ENCODE measurements at places on chromosomes 2 and 18.

GRCh38 chr2:174827371-174828369 is 63.4 kb upstream of the CHRNA1 start:
- DNase-seq: no peak

- no peak for DNase-seq
Observed at GRCh38 chr2:140344838-140345237, 1564.6 kb upstream of the NXPH2 start.

- DNase-seq: no peak
Observed at GRCh38 chr2:181992776-181993175, 7.1 kb downstream of the PPP1R1C start.

DNA sequence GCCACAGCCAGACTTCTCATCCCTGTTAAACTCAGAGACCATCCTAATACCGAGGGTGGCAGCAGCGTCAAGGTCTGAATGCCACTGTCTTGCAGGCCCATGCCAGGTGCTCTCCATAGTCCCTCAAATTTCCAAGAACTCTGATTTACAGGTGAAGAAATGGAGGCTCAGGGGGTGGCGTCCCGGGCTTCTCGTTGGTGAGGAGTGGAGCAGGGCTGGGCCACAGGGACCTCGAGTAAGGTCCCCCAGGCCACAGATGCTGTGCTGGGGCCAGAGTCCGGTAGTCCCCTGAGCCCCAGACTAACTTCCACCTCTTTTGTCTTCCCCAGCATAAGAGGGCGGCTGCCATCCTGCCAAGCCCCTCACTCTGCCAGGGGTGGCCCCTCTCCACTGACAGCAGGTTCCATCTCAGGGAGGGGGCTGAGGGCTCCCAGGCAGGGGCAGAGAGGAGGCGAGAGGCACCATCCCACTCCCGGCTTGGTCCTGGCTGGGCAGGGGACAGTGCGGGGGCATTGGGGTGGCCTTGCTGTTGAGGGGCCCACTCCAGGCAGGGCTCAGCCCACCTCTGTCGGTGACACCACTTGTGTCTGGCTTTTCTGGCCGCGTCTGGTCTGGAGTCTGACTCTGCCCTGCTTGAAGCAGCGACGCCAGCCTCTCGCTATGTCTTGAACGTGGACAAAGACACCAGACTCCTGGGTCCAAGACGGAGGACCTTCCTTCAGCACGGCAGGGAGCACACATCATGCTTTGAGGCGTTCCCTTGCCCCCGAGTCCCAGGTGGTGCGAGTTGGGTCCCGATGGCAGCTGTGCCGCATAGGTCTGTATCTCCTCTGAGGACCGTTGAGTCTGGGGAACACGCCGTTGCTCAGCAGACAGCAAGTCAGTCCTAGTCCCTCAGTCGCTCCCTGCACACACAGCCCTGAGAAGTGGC is 15.9 kb upstream of the KLHL30 start:
- no peak for DNase-seq

DNA sequence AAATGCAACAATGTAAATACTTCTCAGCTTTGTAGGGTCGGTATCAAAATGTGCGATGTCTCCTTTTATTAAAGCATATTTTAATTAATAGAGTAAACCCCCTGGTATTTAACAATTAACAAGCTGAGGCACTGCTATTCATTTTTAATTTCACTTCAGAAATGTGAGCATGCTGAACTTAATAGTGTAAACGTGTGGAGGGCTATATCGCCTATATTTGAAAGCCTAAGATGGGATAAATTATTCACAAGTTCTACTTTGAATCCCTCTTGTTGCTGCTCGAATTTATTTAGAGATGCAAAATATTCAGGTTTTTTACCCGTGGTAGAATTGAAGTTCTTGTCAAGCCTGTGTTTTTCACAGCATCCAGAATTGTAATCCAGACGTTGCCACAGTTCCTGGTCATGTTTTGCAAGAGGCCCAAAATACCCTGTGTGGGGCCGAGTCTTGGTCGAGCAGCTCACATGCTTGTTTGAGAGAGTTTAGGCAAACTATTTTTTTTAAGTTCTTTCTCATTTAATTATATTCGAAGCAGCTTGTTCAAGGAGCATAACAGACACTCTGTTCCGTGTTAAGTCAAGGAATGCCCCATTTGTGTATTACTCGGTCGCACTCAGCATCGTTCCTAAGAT is 2.5 kb downstream of the SALL3 start:
- no peak for DNase-seq

DNA sequence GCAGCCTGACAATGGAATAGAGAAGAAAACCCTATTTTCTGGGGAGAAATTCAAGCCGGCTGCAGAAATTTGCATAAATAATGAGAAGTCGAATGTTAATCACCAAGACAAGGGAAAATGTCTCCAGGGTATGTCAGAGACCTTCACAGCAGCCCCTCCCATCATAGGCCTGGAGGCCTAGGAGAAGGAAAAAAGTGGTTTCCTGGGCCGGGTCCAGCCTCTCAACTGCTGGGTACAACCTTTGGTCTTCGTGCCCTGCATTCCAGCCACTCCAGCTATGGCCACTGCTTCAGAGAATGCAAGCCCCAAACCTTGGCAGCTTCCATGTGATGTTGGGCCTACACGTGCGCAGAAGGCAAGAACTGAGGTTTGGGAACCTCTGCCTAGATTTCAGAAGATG is 6.0 kb upstream of the SCRN3 start:
- DNase-seq: no peak

DNA sequence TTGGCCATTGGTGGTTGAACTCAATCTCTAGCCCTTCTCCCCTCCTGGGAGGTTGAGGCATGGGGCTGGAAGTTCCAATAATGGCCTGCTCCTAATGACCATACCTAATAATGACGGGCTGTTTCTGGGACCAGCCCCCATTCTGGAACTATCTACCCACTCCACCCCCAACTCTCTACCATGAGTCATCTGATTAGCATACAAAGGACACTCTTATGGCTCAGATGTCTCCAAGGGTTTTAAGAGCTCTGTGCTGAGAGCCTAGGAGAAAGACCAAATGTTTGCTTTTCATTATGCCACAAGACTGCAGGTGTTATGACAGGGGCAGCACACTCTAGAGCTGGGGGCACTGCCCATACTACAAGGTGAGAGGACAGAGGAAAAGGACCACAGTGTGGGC is 137.0 kb upstream of the NCKAP5 start:
- DNase-seq: no peak

- DNase-seq: no peak
Observed at GRCh38 chr2:133163111-133163510, 405.2 kb downstream of the NCKAP5 start.

DNA sequence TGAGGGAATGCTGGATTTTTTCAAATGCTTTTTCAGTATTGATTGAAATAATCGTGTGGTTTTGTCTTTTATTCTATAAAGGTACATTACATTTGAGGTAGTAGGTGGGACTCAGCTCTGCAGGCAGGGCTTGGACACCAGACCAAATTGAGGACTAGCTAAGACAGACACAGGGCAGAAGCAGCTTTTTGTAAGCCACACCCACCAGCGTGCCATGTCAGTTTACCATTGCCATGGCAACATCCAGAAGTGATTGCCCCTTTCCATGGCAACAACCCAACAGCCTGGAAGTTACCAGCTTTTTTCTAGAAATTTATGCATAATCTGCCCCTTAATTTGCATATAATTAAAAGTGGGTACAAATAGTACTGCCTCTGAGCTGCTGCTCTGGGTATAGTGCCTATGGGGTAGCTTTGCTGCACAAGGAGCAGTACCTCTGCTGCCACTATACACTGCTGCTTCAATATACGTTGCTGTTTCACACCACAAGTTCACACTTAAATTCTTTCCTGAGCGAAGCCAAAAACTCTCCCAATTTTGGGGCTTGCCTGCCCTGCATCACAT is 23.6 kb upstream of the VWA3B start:
- DNase-seq: no peak

DNA sequence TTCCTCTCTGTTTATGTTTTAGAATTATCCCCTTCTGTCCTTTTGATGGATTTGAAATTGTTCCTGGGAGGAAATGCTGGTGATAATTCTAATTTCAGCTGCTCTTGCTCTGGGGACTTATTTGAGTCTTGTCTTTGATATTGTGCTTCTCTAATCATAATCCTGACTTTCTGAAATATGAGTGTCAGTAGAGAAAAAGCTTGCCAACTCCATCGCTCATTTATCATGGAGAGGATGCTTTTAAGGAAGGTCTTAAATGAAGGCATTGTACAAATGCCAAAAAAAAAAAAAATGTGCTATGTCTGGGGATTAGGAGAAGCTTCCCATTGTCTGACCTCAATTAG is 159.5 kb downstream of the NYAP2 start:
- DNase-seq: no peak

DNA sequence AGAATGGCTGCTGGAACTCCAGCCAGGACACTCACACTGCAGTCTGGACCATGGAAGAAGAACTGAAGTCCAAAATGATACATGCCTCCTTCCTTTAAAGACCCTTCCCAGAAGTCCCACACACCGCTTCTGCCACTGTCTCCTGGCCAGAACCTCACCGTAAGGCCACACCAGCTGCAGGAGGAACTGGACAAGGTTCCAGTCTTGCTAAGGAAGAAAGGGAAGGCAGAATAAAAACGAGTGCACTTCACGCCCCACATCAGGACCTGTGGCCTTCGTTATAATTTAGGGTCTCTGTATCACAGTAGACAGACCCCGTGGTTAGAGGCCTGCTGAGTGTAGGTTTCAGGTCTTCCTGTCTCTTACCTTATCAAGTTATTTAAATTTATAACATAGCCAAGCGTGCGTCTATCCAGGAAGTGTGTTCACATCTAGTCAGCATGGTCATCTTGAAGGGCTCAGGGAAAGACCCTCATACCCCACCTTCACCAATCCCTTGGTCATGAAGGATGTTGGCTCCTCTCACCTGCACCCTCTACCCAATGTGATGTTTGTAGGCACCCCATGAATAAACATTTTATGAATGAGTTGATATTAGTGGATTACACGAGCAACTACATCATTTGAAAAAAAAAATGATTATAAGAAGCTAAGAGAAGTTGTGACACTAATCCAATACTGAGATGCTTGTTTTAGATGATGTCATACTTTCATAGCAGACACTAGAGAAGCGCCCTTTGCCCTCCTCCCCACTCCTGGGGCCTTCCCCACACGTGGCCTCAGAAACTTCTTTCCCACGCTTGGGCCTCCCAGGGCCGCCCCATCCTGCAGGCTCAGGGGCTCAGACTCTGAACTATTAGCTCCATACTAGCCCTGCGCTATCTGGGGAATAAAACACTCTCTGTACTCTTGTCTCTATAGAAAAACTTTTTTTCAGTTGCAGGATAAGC is 157.6 kb downstream of the FAM210A start:
- peak; percentile 35 for DNase-seq

GRCh38 chr2:217866457-217866856 is 136.3 kb downstream of the TNS1 start:
- DNase-seq: no peak

All from CD4-positive, alpha-beta T cell treated with Interleukin-12 subunit alpha and Interleukin-12 subunit beta, for 1 hour (primary cell).